ENCODE measurements at places on chromosomes 3 and 15. TPM values are rescaled to one million over a fixed set of nuclear protein-coding genes. Genes with fewer than 3 reads are reported as not detected.

The NOX5 gene
- 0.06 TPM for total RNA-seq

The SLC24A5 gene
- total RNA-seq: not detected

The CHRNA3 gene
- total RNA-seq: 0.40 TPM

The C2CD4B gene
- 0.07 TPM for total RNA-seq

The EPHB3 gene
- 0.92 TPM for total RNA-seq

The GP9 gene
- total RNA-seq: not detected

DNA sequence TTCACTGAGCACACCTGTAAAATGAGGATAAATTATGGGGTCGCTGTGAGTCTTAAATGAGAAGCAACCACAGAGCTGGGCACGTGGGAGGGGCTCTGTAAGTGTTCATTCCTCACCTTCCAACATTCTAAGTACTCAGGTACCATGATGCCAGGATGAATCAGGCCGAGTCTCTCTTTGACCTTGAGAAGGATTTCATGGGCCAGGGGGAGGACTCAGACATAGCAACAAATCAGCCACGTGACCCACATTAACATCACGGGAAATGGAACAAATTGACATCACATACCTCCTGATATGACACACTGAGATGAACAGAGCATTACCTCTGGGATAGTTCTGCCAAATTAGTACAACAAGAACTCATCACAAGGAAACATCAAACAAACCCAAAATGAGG is 35.2 kb upstream of the USP3 start:
- DNase-seq: no peak

- DNase-seq: no peak
These were observed 1105.4 kb downstream of the TUSC7 start for GRCh38 chr3:117814975-117815374.

DNA sequence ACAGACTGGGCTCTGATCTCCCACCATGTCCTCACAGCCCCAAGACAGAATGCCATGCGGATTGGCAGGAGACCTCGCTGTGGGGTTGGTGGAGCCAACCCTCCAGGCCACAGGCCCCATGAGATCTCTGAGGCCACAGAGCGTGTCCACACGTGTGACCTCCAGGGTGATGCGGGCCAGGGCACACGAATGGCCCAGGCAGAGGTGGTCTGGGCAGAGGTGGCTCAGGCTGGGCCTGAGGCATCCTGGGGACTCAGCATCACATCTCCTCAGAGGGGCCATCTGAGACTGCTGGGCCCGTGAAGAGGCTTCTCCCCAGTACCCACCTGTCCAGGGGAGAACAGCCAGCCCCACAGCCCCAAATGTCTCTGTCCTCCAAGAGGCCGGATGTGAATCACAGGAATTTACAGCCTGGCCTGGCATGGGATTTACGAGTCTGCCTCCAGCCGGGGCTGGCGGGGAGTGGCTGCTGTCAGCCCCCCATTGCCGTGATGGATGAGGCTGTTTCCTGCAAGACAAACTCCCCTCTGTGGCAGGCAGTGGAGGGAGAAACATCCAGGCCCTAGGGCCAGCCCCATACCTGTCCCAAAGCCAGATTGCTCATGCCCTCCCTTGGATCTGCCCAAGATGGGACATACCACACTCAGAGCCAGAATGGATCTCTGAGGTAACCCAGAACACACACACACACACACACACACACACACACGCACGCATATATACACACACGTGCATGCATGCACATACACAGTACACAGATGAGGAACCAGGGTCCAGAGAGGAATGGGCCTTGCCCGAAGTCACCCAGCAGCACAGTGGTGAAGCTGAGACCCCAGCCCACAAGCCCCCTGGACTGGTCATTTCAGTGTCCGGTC is 208.3 kb downstream of the TBC1D2B start:
- DNase-seq: no peak

DNA sequence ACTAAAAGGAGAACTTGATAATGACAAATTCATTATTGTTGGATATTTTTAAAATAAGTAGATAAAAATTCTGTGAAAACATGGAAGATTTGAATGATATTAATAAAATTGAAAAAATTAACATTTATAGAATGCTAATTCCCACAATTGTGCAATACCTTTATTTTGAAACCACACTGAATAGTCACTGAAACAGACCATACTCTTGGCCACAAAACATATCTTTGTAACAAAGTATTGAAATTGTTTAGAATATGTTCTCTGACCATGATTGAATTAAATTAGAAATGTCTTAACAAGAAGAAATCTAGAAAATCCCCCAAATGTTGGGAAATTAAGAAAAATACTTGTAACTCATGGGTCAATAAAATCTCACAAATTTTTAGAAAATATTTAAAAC is 49.2 kb downstream of the ARHGAP11B start:
- DNase-seq: no peak

GRCh38 chr3:168186293-168186983 is 90.7 kb upstream of the GOLIM4 start:
- no peak for DNase-seq

All from epithelial cell of proximal tubule (primary cell).